ENCODE measurements at places on chromosomes 5 and 9.

- no peak for DNase-seq
Observed at GRCh38 chr9:93139365-93140182, 5.5 kb upstream of the NINJ1 start.

DNA sequence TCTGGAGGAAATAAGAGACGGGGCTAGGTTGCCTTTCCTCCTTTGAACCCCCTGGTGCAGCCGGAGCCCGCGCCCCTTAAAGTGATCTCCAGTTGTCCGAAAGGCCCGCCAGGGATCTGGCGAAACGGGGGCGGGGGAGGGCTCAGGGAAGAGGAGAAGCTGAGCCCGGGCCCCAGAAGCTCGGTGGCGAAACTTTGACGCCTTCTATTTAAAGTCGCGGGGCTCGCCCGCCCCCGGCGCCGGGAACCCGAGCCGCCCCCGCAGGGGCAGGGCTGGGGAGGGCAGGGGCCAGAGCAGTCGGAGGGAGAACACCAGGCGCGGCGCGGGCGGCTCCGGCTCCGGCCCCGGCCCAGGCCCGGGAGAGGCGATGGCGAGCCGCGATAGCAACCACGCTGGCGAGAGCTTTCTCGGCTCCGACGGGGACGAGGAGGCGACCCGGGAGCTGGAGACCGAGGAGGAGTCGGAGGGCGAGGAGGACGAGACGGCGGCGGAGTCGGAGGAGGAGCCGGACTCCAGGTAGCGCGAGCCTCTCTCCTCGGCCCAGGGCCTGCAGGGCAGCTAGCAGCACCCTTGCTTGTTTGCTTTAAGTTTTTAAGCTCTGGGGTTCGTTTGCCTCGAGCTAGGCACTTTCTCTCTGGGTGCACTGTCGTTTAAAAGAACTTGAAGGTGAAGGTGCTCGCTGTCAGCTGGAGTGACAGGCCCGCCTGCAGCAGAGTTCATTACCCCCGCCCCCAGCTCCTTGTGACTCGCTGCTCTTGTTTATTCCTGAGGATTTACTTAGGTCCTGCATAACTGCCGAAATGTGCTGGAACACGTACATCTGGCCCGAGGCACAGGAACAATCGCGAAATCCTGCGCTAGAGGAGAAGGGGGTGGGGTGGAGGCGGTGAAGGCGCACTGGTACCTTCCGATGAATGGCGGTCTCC lies at the start of gene CMYA5:
Gene CMYA5 (plus strand): TSS at position 296 of the 926 bp plus-strand sequence. CDS start 72 bp downstream, at position 368.
- no peak for DNase-seq

GRCh38 chr9:134029248-134030226 lies 4.3 kb downstream of the BRD3OS start:
- no peak for DNase-seq

- no peak for DNase-seq
Observed at GRCh38 chr9:4850603-4851310, 58.0 kb downstream of the RCL1 start.

- DNase-seq = no peak
Observed at GRCh38 chr5:95102687-95103086, 182.2 kb downstream of the MCTP1 start.

- no peak for DNase-seq
Observed at GRCh38 chr5:36602704-36603321, 3.6 kb upstream of the SLC1A3 start.

DNA sequence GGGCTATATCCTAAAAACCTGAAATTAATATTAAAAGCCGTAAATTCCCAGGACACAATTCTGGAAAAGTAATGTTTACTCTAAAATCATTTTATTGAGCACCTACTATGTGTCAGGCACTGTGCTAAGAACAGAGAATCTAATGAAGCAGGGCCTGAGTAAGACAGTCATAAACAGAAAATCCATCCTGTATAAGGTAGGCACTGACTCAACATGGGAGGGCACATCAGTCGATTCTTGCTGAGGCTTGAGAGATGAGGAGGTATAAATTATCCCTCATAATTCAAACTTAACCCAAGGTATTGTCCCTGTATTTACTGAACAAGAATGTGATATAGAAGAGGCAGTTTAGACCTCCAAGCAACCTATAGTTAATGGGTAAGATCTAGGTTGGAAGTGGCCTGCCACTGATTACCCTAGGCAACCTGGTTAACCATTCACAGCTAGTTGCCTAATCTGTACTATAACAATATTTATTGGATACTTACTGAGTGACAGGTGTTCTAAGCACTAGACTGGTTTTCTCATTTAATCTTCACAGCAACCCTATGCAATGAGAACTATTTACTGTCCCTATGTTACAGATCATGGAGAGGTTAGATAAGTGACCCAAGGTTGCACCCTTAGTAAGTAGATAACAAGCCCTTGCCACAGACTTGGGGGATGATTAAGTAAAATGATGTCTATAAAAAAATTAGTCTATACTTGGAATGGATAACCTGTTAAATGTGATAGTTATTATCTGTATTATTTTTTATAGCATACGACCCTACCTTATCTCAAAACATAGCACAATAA lies 317.7 kb downstream of the PDE4D start:
- no peak for DNase-seq

DNA sequence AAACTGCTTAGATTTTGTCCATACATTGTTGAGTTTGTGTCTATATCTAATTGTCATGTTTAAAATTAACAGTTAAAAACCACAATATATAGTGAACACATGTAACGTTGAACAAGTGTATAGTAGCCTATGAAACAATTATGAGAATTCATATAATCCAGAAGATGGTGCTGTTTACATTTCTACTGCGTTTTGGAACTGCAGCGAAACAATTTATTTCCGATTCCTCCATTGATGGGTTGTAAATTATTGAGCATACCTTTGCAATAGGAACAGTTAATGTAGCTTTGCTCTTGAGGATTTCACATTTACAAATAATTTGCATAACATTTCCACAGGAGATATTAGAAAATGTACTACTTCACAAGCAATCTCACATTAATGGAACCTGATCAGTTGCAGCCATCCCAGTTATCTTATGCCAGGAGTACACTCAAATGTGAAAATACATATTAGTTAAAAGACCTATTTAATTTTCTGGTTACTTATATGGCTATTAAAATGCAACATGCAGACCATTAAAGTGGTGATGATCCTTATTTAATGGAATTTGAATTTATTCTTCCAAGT lies 411.8 kb downstream of the CDH10 start:
- DNase-seq = no peak

All from activated T-cell treated with anti-CD3 and anti-CD28 coated beads for 48 hours (primary cell).